Forelimb muscle (tissue), 1 donor: ENCODE measurements at places on chromosomes 4 and X. TPM values are rescaled to one million over a fixed set of nuclear protein-coding genes. Genes with fewer than 3 reads are reported as not detected.

GRCh38 chrX:17465802-17466201 lies 90.8 kb downstream of the NHS start:
- DNase-seq, result no peak

DNA sequence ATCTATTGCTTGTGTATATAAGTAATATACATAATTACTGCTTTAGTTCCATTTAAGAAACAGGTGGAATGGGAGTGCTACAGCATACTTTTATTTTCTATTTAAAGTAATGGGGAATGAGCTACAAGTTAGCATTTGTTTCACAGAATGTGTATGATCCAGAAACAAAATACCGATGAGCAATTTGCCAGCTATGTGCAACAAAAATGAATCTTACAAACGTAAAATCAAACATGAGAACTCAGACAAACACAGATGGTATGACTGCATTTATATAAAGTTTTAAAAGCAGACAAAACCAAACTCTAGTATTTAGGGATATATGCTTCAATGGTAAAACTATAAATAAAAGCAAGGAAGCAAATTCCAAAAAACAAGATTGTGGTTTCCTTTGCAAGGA lies 141.7 kb downstream of the PAPSS1 start:
- DNase-seq, result no peak

- DNase-seq, result no peak
These were observed 42.8 kb upstream of the KLF3 start for GRCh38 chr4:38621028-38621684.

GRCh38 chr4:83110223-83110945 lies 4.1 kb downstream of the PLAC8 start:
- DNase-seq, result no peak

The JAKMIP1 gene
- not detected for polyA plus RNA-seq
